ENCODE measurements at places on chromosomes 13 and 19.

GRCh38 chr19:17965370-17966128 lies 1.4 kb upstream of the KCNN1 start:
- no peak for DNase-seq

DNA sequence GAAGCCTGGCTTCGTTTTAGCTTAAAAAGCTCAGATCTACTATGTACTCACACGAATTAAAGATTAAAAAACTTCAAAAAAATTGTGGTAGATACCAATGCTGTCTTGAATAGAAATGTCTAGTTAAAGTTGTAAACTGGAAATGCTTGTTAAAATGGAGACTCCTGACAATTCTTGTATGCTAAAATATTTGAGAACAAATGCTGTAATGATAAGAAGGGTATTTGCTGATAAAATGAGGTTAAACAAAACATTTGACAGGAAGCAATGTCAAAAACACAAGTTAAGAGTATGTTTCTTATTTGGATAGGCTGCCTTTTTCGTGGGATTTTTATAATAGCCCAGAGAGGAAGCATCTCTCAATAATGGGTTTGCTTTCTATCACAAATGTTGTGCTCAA lies 48.0 kb upstream of the POSTN start:
- no peak for DNase-seq

- DNase-seq = no peak
Measured at GRCh38 chr13:109939180-109939579, 152.8 kb upstream of the IRS2 start.

GRCh38 chr19:48511800-48512503 lies at the start of gene LMTK3:
LMTK3 (minus strand) TSS chr19:48511835; CDS start chr19:48511576, 259 bp downstream.
- no peak for DNase-seq

DNA sequence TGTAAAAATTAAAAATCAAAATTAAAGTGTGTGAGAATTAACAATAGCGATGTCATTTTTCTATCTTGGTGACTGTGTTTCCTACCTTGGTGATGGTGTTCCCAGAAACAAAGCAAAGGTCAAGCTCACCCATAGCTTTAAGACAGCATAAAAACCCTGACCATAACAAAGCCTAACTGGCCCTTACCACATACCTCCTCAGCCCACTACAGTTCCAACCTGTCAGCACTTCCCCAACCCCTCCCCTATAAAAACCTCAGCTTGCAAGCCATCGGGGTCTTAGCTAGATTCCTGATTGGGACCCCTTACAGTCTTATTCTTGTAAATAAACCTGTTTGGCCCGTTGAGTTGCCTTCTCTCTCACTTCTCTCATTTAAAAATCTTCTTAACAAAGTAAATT lies 484.4 kb upstream of the PCDH20 start:
- DNase-seq = no peak

DNA sequence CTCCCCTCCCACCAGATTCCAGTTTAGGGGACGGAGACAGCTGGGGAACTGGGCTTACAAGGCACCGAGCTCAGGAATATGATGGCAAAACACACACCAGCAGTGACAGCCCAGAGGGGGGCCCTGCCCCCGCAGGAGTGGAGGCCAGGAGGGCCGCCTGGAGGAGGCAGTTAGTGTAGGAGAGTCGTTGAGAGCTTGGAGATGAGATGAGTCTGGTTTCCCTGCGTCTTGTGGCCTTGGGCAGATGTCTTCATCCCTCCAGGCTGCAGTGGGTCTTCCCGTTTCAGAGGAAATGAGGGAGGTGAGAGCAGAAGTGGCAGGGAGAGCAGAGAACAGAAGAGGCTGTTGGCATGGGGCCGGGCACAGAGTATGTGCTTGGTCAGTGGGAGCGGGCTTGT lies 4.9 kb downstream of the CELF5 start:
- DNase-seq = no peak

DNA sequence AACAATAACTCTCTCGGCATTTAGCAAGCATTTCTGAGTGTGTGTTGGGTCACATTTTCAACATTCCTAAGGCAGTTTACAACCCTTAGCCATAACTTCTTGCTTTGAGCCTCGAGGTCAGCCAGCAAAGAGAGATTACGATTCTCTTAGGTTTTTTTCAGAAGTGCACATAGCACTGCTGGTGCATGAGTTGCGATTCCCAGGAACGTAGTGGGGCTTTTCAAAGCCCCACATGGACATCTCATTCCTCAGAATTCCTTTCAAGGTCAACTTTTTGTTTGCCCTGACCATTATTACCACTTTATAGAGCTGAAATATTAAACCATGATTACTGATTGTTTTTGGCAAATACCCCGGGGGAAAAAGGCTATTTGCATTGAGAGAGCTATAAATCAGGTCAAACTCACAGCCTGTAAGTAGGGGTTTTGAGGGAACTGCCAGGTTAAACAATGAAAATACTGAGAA lies 705.3 kb downstream of the GPC5 start:
- no peak for DNase-seq

DNA sequence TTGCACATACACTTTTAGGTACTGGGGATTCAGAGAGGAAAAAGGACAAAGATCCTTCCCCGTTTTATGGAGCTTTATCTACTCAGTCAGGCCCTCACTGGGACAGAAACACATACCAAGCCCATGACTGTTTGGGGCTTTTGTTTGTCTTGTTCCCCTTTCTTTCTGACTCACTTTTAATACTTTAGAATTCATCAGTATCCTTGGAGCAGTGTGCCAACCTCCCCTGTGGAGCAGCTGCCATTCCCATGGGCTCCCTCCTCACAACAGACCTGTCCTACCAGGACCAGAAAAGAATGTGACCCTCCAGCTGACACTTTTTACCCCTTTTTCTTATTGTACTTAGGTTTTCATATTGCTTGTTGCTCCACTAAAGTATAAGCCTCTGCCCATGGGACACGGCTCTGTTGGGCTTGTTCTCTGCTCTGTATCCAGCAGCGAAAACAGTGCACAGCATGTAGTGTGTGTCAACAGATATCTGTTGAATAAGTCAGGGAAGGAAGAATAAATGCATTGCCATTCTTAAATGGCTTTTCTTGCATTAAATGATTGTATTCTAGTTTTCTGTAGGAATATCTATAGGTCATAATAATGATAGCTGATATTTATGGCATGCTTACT lies 431.1 kb downstream of the EFNB2 start:
- peak; percentile 86 for DNase-seq
